Right cardiac atrium (tissue), 5 donors: ENCODE measurements at places on chromosomes 11 and 22. TPM values are rescaled to one million over a fixed set of nuclear protein-coding genes. Genes with fewer than 3 reads are reported as not detected.

Gene PTPRCAP
- 1.5 TPM for total RNA-seq

DNA sequence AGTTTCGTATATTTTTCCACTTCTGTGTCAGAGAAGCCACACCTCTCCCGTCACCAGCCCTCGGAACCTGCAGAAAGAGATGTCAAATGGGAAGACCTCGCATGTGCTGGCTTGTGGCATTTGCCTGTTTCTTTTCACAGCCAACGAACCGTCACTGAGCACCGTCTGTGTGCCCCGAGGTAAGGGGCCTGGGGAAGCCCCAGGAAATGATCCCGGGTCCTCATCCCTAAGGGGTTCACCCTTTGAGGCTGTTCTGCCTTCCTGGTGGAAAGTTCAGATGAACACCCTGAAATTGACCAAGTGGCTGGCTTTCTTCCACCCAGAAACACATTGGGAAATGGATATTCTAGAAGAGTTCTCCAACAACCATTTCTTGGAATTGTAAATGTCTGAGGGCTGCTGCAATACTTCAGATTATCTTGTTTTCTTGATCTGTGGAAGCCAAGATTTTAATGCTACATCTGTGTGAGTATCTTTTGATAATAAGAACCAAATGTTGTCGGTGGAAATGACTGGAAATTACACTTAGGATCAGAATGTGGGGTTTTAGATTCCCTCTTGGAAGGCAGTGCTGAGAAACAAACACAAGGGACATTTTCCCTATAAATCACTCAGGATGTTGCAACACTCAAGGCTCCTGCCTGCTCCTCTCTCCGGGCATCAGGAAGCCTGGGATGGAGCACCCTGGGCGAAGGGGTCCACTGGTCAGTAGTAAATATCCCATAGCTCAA lies 37.6 kb downstream of the RIBC2 start:
- peak; percentile 66 for DNase-seq

DNA sequence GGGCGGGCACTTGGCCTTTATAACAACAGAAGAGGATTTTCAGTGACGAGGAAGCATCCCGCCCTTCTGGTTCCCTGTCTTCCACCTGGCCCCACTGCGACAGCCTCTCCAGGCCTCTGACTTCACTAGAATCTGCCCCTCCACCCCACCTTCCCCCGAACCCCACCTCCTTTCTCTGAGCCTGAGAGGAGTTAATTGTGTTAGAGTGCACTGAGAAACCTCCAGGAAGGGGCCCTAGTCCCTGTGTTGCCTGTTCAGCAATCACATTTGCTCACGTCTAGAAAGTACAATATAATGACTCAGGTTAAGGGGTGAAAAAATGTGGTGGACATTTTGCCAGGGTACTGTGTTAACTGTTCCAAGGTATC lies 38.8 kb downstream of the PTPRJ start:
- DNase-seq, result no peak

DNA sequence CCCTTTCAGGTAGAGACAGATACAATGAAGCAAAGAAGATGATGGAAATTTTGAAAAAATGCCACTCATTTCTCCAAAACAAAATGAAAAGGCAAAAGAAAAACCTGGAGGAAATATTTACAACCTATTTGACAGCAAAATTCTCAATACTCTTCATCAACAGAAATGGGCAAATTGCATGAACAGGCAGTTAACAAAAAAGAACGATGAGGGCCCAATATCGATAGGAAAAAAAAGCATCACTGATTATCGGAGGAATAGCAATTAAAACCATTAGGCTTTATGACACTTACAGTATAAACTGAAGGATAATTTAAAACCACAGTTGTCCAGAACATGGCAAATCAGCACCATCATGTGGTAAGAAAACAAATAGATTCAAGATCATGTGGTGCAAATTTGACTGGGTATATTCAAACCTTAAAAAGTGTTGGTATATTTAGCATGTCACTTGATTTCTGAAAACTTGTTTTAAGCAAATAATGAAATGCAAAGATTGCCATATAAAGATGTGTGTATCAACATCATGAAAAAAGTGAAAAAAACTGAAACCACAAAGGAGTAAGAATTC lies 222.9 kb downstream of the BRD1 start:
- no peak for DNase-seq

GRCh38 chr11:73559743-73560142 lies 38.2 kb downstream of the FAM168A start:
- DNase-seq, result no peak
